ENCODE measurements at places on chromosomes 2 and 18.

DNA sequence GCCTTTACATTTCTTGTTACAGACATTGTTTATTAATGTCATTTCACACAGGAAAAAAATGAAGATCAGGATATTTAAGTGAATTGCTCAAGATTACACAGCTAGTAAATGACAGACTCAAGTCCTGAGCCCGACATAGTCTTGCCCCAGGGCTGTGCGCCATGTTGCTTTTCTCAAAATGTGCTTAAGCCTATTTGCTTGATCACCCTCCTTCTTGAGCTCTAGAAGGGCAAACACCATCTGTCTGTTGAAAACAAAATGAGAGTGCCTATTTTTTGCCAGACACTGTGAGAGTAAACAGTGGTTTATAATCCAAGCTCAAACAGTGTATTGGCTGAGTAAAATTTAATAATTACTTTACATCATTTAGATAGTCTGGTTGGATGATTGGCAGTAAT is 34.8 kb upstream of the HNMT start:
- no peak for DNase-seq

DNA sequence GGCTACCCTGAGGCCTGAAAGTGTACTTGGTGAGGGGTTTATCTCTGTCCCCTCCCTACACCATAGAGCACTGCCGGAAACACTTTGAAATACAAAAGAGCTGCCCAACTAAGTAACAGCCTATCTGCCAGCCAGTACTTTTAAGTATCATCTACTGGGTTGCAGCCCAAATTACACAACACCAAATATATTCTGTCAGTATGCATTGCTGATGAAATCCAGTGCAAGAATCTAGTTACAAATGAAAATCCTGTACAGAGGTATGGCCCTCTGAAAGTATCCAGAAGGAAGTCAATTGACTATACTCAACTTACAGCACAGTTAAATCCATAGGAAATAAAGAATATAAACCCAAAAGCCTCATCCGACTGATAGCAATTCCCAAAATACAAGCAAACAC is 280.8 kb downstream of the CCDC85A start:
- no peak for DNase-seq

DNA sequence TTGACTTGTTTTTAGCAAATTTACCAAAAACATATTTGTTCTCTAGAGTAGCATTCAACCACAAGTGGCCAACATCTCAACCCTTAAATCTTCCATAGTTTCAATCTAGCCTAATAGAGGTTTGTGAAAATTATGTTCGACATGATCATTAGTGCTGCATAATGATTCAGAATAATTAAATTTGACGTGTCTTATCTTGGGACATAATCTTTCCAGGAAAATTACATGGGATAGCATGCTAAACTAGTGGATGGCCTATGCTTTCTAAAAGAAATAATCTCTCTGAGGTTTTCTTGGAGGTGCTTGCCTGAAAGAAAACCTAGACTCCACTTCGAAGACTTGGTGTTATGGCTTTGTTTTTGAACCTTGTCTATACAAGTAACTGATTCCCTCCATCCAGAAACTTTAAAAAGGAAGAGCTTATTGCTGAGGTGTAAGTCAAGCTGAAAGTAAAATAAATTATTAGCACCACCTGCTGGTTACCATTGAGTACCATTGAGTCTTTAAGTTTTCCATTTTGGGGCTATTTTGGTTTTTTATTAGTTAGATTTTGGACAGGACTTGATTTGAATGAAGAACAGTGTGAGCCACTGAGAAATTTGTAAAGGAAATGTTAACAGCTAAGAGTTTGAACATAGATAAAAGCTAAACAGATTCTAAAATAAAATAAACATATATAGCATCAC is 32.7 kb downstream of the COX7A2L start:
- no peak for DNase-seq

- no peak for DNase-seq
These were observed 1432.6 kb upstream of the TMEFF2 start for GRCh38 chr2:193627187-193627926.

DNA sequence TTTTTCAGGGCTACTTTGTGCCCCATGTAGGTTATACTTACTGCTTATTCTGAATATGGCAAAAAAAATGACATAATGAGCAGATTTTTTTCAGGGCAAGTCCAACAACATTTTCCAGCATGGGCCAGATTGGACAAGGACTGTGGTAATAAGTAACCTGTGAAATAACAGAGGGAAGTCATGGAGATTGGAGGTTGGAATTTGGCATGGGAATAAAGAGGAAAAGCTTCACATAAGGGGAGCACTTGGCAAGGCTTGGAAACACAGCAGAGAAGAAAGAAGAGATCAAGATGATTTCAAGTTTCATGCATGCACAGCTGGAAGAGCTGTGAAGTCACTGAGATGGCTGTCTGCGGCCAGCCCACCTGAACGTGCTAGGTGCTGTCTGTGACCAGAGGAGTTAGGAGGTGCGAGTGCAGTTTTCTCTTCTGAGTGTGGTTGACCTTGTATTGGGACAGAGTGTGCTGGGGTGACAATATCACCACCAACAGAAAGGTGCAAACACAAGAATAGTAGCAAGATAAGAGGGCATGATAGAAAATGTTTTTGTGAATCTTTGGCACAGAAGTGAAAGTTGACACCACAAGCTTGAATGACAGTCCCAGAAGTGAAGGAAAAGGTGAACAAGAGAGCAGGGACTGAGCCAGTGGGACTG is 71.1 kb upstream of the DSC1 start:
- DNase-seq: no peak
